Activated CD8-positive, alpha-beta memory T cell treated with anti-CD3 and anti-CD28 coated beads for 24 hours (primary cell): ENCODE measurements at places on chromosomes 5 and 9.

DNA sequence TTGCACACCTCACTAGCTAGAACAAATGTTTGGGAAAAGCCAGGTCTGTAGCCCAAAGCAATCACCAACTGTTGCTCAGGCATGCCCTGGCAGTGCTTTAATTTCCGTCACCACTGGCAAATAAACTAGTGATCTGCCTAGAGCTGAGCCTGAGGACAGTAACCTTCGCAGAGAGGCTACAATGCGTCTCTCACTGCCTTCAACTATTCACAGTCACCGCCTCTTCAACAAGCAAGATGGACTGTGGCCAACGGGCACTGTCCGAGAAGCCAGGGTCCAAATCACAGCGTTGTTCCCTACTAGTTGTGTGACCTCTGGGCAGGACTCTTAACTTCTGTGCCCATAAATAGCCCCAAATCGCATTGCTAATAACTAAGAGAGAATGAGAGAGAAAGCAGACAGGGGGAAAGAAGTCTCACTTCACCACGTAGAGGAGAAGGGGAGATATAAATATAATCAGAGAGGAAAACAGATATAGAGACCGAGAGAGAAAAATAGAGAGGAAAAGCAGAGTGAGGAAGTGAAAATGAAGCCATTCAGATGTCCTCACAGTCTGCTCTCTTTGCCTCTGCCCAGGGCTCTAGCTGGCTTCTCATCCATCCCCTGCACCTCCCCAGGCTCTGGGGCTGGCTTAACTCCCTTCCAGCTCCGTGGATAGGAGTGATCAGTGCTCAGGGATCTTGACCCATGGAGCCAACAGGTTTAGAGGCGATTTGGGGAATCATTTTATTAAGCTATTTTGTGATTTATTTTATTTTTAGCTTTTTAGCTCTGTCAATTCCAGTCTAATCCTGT, 157.9 kb downstream of the ZDHHC21 start:
- DNase-seq = no peak

DNA sequence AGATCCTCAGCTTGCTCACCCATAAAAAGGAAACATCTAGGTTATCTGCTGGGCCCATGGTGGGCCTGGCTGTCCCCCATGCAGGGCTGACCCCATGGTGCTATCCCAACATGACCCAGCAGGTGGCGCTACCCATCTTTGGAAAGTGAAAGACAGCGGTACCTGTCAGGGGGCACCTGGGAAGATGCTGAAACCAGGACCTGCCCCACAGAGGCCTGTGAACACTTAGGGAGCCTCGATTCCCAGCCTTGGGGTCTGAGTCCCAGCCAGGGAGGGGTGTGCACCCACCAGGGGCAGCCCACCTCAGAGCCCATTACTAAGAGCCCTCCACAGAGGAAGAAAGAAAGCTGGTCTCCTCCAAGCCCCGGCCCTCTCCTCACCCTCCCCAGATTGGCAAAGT, 46.6 kb upstream of the IPPK start:
- DNase-seq = peak; percentile 97

DNA sequence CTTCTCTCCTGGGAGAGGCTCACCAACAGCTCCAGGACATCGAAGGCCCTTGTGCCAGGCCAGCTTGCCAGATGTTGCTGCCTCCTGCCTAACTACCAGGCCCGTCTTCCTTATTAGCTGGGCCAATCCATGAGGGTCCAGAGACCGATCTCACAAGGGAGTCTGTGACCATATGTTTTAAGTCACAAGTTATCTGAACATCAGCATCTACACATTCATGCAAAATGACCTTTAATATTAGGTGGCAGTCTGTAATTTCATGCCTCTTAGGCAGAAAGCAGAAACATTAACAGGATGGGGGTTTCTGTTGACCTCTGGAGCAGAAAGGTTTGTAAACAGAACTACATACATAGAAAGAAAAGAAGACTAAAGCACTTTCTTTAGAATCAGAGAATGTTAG, 75.1 kb upstream of the SLC25A51 start:
- no peak for DNase-seq

DNA sequence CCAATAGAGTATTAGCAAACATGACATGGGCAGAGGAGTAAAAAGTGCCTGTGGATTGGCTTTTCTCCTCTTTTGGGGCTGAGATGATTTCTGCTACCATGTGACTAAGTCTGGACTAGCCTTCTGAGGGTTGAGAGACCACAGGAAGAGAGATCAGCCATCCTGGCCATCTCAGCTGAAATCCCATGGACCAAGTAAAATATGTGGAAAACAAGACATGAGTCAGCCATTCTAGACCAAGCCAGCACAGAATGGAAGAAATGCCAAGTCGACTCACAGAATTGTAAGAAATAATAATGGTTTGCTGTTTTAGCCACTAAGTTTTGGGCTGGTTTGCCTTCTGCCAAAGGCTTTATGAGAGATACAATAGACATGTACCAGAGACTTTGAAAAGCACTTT, 377.8 kb downstream of the CHSY3 start:
- no peak for DNase-seq

- no peak for DNase-seq
These were observed 171.4 kb downstream of the RAB3C start for GRCh38 chr5:58754250-58754649.

- no peak for DNase-seq
These were observed 58.6 kb downstream of the LRSAM1 start for GRCh38 chr9:127509955-127510299.

- peak; percentile 50 for DNase-seq
These were observed 4.8 kb upstream of the DIAPH1 start for GRCh38 chr5:141623611-141624010.

- peak; percentile 61 for DNase-seq
These were observed 309.1 kb downstream of the ADAMTS6 start for GRCh38 chr5:65172486-65173129.

- no peak for DNase-seq
These were observed 83.0 kb upstream of the PRLR start for GRCh38 chr5:35313291-35313690.

- DNase-seq = no peak
These were observed 68.9 kb upstream of the ANKRD55 start for GRCh38 chr5:56302027-56302426.

DNA sequence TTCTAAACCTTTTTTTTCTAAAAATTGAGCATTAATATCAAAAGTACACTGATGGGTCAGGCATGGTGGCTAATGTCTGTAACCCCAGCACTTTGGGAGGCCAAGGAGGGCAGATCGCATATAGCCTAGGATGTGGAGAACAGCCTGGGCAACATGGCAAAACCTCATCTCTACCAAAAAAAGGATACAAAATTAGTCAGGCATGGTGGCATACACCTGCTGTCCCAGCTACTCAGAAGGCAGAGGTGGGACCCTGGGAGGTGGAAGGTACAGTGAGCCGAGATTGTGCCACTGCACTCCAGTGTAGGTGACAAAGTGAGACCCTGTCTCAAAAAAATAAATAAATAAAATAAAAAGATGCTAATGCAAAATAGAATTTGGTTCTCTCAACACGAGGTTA, 49.4 kb downstream of the RAPGEF1 start:
- no peak for DNase-seq

DNA sequence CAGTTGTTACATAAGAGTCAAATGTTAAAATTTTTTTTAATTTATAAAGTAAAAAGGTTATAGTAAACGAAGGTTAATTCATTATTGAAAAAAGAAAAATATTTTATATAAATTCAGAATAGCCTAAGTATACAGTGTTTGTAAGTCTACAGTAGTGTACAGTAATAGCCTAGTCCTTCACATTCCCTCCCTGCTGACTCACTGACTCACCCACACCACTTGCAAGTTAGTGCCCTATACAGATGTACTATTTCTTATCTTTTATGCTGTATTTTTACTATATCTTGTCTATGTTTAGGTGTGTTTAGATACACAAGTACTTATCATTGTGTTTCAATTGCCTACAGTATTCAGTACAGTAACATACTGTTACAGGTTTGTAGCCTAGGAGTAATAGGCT, 57.6 kb downstream of the MAMDC2 start:
- DNase-seq = no peak

GRCh38 chr5:40914835-40915234, 5.5 kb downstream of the C7 start:
- DNase-seq = no peak

- DNase-seq = no peak
These were observed 1.0 kb upstream of the FBXW11 start for GRCh38 chr5:172007175-172008110.

GRCh38 chr5:12013351-12013750, 109.1 kb upstream of the CTNND2 start:
- DNase-seq = no peak

GRCh38 chr9:1198085-1198484, 147.9 kb downstream of the DMRT2 start:
- DNase-seq = no peak

- no peak for DNase-seq
These were observed 117.8 kb upstream of the PTCH1 start for GRCh38 chr9:95634536-95634935.

DNA sequence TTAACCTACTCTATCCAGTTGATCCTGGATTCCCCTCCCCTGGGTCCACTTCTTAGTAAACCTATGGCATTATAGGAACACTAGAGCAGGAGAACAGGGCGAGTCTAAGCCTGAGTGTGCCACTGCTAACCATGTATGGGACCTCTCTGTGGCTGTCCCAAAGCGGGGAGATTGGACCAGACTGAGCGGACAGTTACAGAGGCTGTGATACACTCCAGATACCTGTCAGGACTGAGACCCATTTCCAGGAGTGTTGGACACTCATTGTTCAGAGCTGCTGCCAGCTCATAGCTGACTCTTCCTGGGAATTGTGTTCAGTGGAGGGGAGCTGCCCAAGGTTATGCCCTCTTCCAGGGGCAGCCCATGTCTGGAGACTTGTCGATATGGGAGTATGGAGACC, 11.9 kb upstream of the LTC4S start:
- no peak for DNase-seq

GRCh38 chr9:12065050-12065449, 628.1 kb upstream of the TYRP1 start:
- no peak for DNase-seq

DNA sequence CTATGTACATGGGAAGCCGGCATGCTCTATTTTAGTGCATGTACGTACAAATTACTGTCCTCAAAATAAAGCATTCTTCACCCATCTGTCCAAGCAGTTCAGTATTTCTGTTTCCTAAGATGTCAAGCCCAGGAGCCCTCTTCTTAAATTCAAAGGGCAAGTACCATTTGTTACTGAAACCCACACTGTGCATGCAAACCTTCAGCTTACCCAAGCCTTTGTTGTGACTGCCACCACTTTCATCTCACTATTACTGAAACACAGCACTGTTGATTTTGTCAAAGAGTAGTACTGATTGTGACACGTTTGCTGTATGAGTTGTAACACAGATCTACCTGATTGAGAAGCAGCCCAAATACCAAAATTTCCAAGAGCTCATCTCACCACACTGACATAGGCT, 390.4 kb upstream of the IZUMO3 start:
- DNase-seq = no peak

DNA sequence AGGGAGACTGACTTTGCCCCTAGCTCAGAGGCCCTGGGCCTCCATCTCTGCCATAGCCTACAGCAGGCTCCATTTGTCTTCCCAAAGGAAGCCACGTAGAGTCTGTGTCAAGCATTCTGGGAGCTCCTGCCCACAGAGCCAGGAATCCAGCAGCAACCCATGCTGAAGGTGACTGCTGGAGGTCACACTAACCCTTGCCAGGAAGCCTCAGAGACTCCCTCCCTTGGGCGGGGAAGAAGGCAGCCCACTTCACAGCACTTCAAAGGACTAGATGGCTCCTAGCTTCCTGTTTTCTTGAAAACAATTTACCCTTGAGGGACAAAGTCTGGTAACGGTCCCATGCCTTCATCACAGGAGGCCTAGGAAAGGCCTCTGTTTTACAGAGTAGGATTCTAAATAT, 1.7 kb downstream of the CKMT2 start:
- DNase-seq = no peak

- no peak for DNase-seq
These were observed 58.1 kb downstream of the ROPN1L start for GRCh38 chr5:10499776-10500175.

DNA sequence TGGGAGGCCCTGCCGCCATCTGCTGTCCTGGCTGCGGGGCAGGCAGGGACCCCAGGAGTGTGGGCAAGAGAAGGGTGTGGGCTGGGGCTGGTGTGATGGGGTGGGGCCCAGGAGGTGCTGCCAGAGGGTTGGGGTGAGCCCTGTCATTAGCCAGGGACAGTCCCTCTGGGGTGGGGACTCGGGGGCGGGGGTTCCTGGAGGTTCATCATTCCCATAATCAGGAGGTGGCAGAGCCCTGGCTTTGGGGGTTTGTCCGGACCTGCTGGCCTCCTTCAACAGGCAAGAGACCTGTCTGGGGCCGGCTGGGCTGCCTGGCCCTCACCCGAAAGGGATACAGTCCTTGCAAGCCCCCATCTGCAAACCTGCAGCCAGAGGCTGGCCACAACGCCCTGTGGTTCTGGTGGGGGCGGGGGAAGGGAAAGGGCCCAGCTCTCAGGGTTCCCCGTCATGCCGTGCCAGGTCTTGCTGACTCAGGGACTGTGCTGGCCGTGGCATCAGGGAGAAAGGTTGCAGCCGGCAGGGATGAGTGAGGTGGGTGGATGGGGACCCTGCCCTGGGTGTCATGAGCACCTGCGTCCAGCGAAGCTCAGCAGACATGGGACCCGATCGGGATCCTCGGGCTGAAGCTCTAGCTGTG, 65.2 kb downstream of the MRPL36 start:
- peak; percentile 41 for DNase-seq

DNA sequence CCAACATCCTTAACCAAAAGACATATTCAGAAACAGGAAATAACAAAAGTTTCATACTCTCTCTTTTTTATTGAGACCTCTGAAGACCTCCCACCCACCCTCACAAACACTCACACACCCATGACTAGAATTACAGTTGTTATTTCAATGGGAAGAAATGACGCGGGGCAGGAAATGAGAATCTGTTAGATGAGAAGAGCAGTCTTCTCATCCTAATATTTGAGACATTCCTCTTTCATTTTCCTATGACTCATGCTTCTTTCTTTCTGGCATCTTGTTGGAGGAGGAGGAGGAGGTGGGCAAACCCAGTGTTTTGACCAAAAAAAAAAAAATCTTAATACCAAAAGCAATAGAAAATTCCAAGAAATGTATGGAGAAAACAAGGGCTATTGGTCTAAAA, 179.5 kb upstream of the TARS1 start:
- no peak for DNase-seq

DNA sequence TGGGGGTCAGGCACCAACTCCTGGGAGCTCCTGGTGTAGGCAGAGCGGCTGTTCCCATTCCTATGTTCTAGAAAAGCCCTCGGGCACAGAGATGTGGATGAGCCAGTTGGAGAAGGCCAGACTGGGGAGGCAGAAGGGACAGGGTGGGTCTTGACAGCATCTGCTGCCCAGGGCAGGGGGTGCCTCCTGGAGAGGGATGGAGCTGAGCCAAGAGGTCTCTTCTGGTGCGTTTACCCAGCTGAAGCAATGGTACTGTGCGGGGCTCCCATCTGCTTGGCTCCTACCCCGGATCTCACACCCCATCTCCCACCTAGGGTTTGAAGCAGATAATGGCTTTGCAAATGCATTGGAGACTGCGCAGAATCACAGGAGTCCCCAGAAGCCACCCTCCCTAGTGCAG, 41.3 kb downstream of the SHB start:
- DNase-seq = no peak

DNA sequence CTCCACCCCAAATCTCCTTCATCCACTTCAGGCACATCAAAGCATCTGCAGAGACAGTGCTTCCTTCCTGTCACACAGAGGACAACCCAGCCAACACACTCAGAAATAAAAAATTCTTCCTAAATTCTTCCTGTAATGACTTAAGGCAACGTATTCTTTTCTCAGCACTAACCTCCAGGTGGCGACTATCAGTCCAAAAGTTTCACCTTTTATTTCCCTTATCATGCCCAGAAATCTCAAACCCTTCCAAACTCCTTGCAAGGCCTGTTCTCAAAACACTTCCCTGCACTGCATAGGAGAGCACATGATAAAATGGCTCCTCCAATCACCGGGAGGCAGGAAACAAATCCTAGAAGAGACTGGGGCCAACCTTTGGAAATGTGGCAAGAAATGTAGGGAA, 35.1 kb downstream of the SLIT3 start:
- DNase-seq = no peak
